ENCODE measurements at places on chromosomes 2 and 18.

DNA sequence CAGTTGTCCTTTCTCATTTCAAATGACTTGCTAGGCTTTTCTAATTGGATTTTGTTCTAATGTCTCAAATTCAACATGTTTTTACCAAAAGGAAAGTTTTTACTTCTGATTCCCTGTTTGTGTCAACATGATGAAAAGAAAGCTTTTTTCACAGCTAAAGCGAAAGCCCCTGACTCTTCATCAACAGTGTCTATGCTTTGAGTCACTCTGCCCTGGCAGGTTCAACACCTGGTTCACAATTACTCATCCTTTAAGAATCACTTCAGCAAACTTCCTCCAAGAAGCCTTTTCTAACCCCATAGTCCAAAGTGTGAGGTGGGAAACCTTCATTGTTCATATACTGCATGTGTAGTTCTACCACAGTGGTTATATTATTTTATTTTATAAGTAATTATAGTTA is 7.6 kb upstream of the DSG2 start:
- no peak for DNase-seq

DNA sequence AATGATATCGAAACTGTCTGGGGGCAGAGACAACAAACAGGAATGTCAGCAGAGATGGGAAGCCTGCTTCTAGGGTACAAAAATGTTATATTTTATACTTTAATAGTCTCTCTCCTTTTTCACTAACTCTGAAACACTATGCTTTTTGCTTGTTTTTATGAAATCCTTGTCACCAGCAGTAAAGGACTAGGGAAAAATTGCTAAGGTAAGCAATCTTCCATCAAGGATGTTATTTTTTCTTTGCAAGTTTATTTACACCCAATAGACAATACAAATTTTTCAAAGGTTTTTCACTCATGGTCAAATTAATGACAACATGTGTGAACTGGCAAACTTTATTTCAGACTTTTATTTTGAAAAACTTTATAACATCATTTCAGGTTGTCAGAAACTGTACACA is 1465.9 kb upstream of the NXPH2 start:
- no peak for DNase-seq

DNA sequence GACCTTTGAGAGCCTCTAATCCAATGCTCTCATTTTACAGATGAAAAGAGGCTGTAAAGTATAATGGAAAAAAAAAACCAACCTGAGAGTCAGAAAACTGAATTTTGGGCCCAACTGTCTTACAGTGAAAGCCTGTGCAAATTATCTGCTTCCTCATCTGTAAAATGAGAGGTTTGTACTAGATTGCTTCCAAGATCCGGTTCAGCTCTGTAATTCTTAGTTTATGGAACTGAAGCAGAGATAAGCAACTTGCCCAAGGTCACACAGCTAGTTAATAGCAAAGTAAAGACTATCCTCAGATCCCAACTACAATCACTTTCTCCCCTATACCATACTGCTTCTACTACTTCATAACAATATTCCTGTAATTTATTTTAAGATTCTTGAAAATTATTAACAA is 6.3 kb downstream of the TLK1 start:
- DNase-seq: no peak

DNA sequence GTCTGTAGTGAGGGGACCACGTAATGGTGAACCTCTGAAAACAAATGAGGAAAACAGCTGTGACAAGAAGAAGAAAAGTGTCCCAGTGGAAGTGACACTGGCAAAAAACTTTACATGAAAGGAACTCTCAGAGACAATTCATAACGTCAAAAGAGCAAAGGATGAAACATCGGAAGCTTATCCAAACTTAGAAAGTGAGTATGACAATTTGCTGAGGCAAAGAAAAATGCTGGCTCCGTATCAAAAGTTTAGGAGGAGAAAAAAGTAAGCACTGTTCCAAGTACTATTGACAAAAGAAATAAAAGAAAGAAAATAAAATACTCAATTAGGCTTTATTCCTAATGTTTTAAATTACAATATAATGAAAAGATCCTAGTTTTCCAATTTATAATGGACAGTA is 91.3 kb downstream of the NOL10 start:
- DNase-seq: no peak

DNA sequence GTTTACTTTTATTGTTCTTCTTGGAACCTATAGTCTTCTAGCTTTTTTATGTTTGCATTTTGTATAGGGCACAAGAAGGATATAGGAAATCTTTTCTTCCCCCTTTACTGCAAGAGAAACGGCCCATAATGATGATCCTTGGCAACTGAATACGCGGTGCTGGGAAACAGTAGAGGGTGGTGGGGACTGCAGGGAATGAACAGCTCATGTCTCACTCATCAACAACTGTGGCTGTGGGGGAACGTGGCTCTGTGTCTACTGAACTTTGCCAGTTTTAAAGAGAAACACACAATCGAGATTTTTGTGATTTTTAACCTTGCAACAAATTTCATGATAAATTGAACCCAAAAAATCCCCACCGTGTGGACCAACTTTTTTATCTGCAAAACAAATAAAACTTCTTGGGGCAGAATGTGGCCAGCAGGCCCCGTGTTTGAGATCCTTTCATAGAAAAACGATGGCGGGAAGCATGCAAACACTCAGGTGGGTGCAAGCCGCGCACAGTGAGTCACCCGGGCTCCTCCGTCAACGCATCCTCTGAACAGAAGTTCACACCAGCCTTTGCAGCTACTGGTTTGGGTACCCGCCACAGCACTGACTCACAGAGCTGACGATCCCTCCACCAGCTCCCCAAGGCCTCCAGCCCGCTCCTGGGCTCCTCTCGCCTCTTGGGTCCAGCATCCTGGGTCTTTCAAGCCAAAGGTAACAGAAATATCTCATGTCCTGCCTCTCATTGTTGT is 149.3 kb downstream of the COL6A3 start:
- no peak for DNase-seq

- DNase-seq: no peak
Observed at GRCh38 chr18:56097621-56098020, 509.6 kb upstream of the TCF4 start.

- DNase-seq: no peak
Observed at GRCh38 chr18:30501594-30501993, 540.9 kb downstream of the DSC3 start.

GRCh38 chr18:75727456-75727855 is 300.0 kb upstream of the SMIM21 start:
- DNase-seq: no peak
